Bronchial epithelial cell (primary cell): ENCODE measurements at places on chromosomes 4 and X. TPM values are rescaled to one million over a fixed set of nuclear protein-coding genes. Genes with fewer than 3 reads are reported as not detected.
A peak's percentile ranks its signal among the peaks of the same experiment; 100 is the strongest.

DNA sequence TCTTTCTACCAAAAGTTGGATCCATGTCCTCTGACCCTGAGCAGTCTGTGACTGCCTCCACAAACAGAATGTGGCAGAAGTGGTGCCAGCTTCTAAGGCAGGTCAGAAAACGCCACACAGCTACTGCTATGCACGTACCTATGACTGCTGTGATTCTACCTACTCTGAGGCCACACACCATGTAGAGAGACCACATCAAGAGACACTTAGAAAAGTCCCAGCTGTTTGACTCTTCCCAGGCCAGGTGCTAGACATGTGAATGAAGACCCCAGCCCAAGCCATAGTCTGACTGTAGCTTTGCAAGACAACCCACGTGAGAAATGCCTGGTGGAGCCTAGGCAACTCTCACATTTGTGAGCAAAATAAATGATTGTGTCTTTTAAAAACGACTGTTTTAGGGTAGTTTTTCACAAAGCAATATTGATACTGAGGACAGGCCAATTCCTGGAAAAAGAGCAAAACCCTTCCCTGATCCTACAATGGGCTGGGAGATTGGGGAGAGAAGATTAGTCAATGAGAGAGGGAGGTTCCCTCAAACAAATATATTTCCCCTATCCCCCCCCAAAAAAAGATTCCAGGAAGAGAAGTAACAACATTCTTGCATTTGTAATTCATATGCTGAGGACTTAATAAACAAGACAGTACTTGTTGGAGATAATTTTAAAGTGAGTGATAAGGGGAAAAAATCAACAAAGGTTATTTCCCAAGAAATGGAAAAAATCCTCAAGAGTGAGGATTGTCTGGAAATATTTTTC, 33.3 kb downstream of the FRYL start:
- peak; percentile 93 for DNase-seq

DNA sequence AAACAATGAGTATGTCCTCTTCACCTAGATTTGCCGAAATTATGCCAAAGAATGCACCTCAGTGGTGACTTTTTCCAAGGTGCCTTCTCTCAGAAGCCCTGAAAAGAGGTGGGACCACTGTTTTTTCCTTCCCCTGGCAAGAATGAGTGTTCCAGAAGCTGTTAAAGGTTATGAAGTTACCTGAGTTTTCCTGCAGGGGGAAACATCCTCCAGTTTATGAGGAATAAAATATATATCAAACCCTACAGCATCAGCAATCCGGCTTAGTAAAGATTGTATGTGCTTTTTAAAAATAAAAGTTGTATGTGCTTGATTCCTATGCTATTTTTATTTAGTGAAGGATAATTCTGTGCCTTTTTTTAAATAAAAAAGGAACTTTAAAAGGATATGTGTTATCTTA, 73.3 kb downstream of the RBM46 start:
- peak; percentile 39 for DNase-seq

- peak; percentile 98 for DNase-seq
Observed at GRCh38 chr4:56937262-56937661, 29.6 kb downstream of the REST start.

GRCh38 chr4:6779667-6780565, 2.6 kb upstream of the KIAA0232 start:
- DNase-seq = no peak

GRCh38 chr4:51825341-51825740, 17.6 kb upstream of the DCUN1D4 start:
- no peak for DNase-seq

DNA sequence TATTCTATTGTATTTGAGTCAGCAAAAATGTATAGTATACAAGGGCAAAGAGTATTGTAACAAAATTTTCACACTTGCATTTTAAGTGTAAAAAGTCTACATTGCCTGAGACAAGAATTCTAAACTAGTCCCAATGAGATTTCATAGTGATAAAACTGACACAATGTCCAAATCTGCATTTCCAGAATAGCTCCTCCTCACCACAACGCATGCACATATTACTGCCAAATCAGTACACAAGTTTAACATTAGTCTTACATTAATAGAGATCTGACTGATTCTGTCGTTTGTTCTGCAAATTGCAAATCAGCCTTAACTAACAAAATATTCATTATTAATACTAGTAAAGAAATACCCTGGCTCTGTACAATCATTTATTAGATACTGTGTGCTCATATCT, 222.2 kb upstream of the NEIL3 start:
- DNase-seq = no peak

GRCh38 chrX:53133400-53133799, 39.5 kb downstream of the KANTR start:
- peak; percentile 72 for DNase-seq

- DNase-seq = no peak
Observed at GRCh38 chrX:78931814-78932213, 13.4 kb upstream of the P2RY10 start.

DNA sequence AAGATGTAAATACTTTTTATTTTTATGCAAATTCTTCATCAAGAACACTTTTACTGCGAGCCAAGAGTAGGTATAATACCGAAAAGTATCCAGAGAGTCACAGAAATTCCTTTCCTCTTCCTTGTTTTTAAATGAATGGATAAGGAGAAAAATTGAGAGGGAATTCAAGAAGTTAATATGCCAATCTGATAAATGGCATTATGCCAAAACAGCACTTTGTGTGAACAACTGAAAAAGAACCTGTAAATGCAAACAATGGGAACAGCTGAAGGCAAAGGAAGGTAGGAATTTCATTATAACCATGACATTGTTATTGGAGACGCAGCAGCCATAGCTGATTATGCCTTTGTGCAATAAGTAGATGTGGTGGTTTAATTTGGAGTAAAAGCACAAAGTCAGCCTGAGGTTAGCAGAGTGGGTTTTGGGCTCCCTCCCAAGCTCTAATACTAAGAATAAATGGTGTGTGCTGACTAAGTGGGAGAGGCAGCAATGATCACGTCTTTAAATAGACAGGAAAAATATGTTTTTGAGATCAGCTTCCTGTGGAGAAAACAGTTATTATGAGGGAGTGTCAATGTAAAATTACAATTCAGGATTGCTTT, 209.8 kb upstream of the NDST4 start:
- DNase-seq = no peak

DNA sequence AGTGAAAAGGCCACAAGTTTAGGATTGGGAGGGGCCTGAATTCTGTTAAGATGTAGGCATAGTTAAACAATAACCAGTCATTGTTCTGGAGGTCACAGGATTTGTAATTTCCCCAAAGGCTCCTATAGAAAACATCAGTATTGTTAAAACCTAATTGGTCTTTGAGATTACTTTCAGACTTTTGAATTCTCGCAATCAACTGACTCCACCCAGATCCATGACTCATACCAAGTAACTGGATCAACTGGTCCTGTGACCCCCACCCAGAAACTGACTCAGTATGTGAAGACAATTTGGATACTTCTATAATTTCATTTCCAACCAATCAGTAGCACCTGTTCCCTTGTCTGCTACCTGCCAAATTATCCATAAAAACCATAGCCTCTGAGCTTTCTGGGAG, 28.4 kb downstream of the MAGEB16 start:
- DNase-seq = peak; percentile 65

- DNase-seq = no peak
Observed at GRCh38 chr4:6887591-6888371, 21.8 kb upstream of the TBC1D14 start.

DNA sequence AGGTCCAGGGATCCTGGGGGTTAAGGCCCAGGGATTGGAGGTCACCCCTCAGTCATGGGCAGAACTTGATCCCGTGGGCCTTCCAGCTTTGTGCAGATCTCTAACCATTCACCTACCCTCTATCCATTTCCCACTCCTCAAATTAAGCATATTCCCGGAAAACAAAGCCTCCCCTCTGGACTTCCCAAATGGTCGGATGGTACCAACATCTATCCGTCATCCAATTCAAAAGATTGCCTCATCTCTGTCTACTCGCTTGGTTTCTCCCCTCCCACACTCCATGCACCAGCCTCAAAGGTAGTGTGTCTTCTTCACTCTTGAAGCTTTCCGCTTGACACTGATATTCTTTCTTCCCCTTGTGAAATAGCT, 473 bp upstream of the BCLAF3 start:
- no peak for DNase-seq

DNA sequence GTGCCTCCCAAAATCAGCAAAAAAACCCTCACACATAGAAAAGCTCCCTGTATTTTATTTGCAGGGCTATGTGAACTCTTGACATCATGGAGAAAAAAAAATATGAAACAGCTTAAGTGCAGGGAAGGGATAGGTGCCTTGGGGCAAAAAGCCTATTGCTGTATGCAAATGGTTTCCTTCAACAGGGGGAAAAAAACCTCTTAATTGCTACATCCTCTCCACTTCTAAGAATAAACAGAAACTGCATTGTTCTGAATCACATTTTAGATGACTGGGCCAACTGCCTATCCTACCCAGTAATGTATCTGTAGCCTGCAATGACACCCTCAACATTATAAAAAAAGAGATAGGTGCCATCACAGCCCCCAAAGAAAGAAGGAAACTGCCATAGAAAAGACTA, 229.4 kb upstream of the GALNTL6 start:
- DNase-seq = no peak

GRCh38 chr4:1466034-1466862, 60.0 kb upstream of the NKX1-1 start:
- DNase-seq = no peak

- no peak for DNase-seq
Observed at GRCh38 chr4:6118201-6118600, 82.1 kb downstream of the JAKMIP1 start.

DNA sequence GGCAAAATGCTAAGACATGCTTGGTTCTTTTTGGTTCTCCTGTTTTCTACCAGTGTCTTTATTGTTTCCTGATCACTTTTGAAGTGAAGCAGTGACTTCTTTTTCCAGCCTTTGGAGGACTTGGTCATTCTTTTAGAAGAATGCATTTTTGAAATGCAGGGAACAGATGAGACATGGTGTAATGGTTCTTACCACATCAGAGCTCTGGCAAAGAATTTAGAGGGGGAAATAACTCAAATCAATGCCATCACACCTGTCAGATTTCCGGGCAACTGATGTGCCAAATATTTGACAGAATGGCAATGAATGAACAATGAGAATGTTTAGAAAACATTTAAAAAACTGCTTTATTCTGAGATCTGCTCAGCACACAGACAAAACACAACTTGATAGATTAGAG, 519.6 kb downstream of the IQCM start:
- no peak for DNase-seq

GRCh38 chr4:123603165-123603564, 206.6 kb downstream of the SPRY1 start:
- peak; percentile 88 for DNase-seq

GRCh38 chr4:107037199-107037584, 1.1 kb upstream of the DKK2 start:
- peak; percentile 17 for DNase-seq

GRCh38 chrX:43655151-43656004, 721 bp upstream of the MAOA start:
- peak; percentile 55 for DNase-seq

DNA sequence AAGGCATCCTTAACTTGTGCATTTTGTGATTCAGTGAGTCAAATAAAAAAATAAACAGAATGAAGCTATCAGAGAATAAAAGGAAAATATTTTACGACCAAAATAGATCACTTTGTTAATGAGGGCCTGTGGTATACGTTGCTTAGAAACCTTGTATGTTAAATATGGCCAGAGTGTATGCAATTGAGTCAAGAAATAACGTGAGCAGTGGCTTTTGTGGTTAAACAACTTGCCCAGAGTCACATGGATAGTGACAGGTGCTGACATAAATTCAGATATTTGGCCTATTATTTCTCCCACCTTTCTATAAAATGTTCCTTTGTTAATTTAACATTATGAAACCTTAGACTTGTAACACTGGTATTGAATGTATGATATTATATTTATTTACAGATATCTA, 393.4 kb downstream of the PABPC4L start:
- no peak for DNase-seq

- no peak for DNase-seq
Observed at GRCh38 chrX:131826572-131826971, 196.5 kb upstream of the STK26 start.

- peak; percentile 1 for DNase-seq
Observed at GRCh38 chr4:126533146-126533805, 1099.5 kb upstream of the INTU start.

- DNase-seq = no peak
Observed at GRCh38 chr4:91846233-91846632, 457.5 kb upstream of the GRID2 start.

- no peak for DNase-seq
Observed at GRCh38 chrX:112935029-112935428, 94.4 kb upstream of the AMOT start.

DNA sequence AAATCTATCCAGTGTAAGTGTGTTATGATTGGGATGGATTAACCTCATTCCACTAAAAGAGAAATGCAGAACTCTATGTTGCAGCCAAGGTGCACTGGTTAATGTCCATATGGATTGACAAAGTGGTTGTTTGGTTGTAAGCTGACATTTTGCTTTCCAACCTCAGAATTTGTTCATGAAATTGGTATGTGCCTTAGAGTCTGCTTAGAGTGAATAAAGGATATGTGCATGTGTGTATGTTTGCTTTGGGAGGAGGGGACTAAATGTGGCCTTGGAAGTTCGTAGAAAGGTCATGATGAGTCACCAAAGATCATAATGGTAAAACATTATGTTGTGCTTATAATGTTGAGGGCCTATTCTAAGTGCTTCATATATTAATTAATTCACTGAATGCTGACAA, 44.1 kb upstream of the MBNL3 start:
- peak; percentile 25 for DNase-seq

GRCh38 chr4:4847011-4847410, 12.5 kb upstream of the MSX1 start:
- DNase-seq = no peak

ASMT gene
- under 0.01 and 0.13 TPM in 2 replicates for total RNA-seq

MORC4 gene
- 23.7 and 37.9 TPM in 2 replicates for total RNA-seq

TBX22 gene
- total RNA-seq = not detected in 2 replicates

DMD gene
- total RNA-seq = 4.0 and 4.5 TPM in 2 replicates

ADGRL3 gene
- total RNA-seq = under 0.01 and 0.13 TPM in 2 replicates

ADAM29 gene
- total RNA-seq = not detected in 2 replicates

ETDB gene
- total RNA-seq = not detected in 2 replicates

AKAP4 gene
- not detected in 2 replicates for total RNA-seq

OTUD5 gene
- total RNA-seq = 18.4 and 23.0 TPM in 2 replicates

ZAR1 gene
- total RNA-seq = under 0.01 TPM in 1 of 2 replicates, not detected in the other

FGG gene
- 0.26 and 0.38 TPM in 2 replicates for total RNA-seq
